Transverse colon (tissue), 4 donors: ENCODE measurements at places on chromosomes 3 and 15. TPM values are rescaled to one million over a fixed set of nuclear protein-coding genes. Genes with fewer than 3 reads are reported as not detected.
A peak's percentile ranks its signal among the peaks of the same experiment; 100 is the strongest.

The ZNF502 gene
- total RNA-seq: 1.4 TPM

The TM4SF18 gene
- total RNA-seq: 0.80 TPM

The ISL2 gene
- not detected for total RNA-seq

The CLDN1 gene
- 0.95 TPM for total RNA-seq

The SRGAP3 gene
- total RNA-seq: 33.8 TPM

The FBXO40 gene
- total RNA-seq: not detected

The MST1R gene
- total RNA-seq: 323 TPM

The IL17RB gene
- total RNA-seq: not detected

The ATOSA gene
- 93.4 TPM for total RNA-seq

The CPLX3 gene
- not detected for total RNA-seq

The PARP15 gene
- 1.2 TPM for total RNA-seq

The CGNL1 gene
- 2.2 TPM for total RNA-seq

The ISG20 gene
- 38.2 TPM for total RNA-seq

- no peaks in the 10 kb centered on the region for H3K36me3 ChIP-seq
- H3K27ac ChIP-seq: no peak overlapping the region
- H3K4me3 ChIP-seq: no peak overlapping the region
Measured at GRCh38 chr3:189909573-189909972, 211.1 kb downstream of the P3H2 start.

DNA sequence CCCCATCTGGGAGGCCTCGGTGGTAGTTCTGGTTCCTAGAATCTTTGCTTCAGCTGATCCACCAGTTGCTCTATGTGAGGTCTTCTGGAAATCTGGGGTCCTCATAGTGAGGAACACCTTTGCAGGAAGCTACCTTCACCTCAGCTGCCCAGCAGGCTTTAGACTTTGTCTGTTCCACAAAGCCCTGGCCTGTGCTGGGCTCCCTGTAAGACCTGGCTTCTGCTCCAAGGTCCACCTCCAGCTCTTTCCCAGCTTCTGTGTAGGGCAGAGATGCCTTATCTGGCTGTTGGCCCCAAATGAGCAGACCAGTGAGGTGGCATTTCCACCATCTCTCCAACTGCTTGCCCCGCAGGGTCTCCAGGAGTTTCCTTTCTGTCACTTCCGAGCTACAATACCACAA, 8.2 kb upstream of the HOMER2 start:
- no peak overlapping the region for H3K4me3 ChIP-seq
- DNase-seq: no peak
- H3K4me1 ChIP-seq: no peaks in the 10 kb centered on the region
- no peaks in the 10 kb centered on the region for H3K27me3 ChIP-seq

DNA sequence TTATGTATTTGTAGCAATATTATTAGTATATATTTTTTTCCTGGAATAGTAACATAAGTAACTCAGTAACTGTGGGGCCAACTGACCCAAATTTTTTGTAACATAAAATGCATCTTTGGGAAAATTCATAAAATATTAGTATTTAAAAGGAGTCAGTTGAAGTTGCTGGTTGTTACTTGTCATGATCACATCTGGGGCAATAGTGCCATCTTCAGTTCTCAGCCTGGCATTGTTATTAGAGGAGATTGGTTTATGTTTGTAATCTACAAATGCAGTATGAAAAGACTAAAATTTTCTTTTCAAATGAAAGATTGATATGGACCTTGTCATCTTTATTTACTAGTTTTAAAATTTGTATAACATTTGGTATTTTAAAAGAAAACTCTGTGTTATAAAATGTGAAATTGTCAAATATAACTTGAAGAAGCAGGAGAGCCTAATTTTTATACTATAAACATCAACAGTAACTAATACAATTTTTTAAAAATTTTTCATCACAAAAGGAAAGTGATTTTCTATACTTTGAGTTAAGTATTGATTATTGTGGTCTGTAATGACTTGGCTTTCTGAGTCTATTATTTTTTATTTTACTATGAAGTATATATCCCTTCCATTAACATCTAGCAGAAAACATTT, 38.8 kb upstream of the MLF1 start:
- H3K27me3 ChIP-seq: no peaks in the 10 kb centered on the region
- no peak for DNase-seq
- H3K4me1 ChIP-seq: no peaks in the 10 kb centered on the region
- no peaks in the 10 kb centered on the region for H3K36me3 ChIP-seq
- H3K27ac ChIP-seq: no peak overlapping the region

DNA sequence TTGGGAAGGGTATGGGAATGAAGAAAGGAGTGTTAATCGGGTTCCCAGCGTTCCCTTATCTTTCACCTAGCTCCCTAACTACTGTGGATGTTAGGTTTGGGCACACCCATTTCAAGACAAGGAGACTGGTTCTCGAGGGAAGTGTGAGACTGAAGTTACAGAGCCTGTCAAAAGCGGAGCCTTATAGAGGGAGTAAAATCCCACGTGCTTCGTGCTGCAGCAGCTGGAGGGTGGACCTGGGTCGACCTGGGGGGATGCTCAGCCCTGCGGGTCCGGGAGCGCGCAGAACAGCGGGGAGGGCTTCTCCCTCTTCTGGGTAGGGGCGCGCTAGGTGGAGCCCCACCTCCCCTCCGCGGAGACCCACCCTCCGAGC, 314 bp upstream of the TMED3 start:
- no peak overlapping the region for H3K4me3 ChIP-seq
- DNase-seq: no peak
- H3K36me3 ChIP-seq: no peaks in the 10 kb centered on the region
- peaks cover 10% of the 10 kb centered on the region for H3K4me1 ChIP-seq

- H3K27me3 ChIP-seq: no peaks in the 10 kb centered on the region
- H3K4me3 ChIP-seq: no peak overlapping the region
- H3K27ac ChIP-seq: no peak overlapping the region
- DNase-seq: no peak
- H3K36me3 ChIP-seq: no peaks in the 10 kb centered on the region
- H3K4me1 ChIP-seq: peaks cover 7% of the 10 kb centered on the region
Measured at GRCh38 chr15:64875641-64876223, 34.0 kb downstream of the PLEKHO2 start.

- DNase-seq: peak; percentile 46
- H3K4me1 ChIP-seq: peaks cover 4% of the 10 kb centered on the region
- H3K27ac ChIP-seq: no peak overlapping the region
- no peaks in the 10 kb centered on the region for H3K27me3 ChIP-seq
- H3K36me3 ChIP-seq: no peaks in the 10 kb centered on the region
- H3K4me3 ChIP-seq: no peak overlapping the region
Measured at GRCh38 chr3:102059145-102059943, 210.0 kb downstream of the NFKBIZ start.

DNA sequence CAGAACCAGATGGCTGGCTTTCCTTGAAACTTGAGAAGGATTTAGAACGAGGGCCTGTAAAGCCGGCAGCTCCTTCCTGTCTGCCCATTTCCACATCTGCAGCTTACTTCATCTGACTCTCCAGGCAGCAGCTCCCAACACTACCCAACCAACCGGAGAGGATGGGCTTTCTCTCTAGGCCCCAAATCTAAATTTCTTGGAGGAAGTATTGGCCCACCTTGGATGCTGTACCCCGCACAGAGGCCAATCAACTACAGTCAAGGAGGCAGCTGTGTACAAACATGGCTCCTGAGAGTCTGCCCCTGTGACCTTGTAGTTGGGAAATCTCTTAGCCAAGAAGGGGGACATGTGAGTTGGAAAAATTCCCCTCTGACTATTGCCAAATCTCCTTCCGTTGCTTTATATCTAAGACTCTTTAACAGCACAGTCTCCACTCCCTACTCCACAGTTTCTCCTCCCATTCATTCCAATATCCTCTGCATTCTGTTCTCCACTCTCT, 8.0 kb upstream of the ACAP2 start:
- no peak for DNase-seq
- H3K4me1 ChIP-seq: no peaks in the 10 kb centered on the region
- peak overlapping the region; percentile 54 for H3K27ac ChIP-seq
- H3K36me3 ChIP-seq: no peaks in the 10 kb centered on the region
- H3K4me3 ChIP-seq: no peak overlapping the region
